ENCODE measurements at places on chromosomes 2 and 18.

DNA sequence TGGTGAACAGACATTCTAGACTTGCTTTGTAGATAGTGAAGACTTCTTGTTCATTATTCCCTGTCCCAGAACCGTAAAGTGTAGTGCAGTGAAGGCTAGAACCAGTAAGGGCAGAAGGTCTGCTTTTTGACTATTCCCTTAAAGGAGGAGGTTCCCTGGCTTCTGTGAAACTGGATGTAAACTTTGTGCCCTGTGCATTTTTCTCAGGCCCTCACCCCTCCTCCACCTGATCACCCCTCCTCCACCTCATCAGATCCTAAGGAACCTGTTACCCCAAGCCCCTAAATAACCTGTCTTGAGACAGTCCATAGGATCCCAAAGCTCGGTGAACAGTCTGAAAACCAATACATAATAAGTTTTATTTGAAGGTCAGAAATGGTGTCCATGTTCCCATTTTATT lies 33.7 kb downstream of the SFT2D3 start:
- DNase-seq: no peak

- DNase-seq: no peak
Observed at GRCh38 chr2:201580486-201580885, 62.8 kb downstream of the TMEM237 start.

GRCh38 chr2:58925676-58926081 lies 684.6 kb upstream of the FANCL start:
- DNase-seq: no peak

GRCh38 chr2:182933629-182934028 lies 67.2 kb upstream of the FRZB start:
- DNase-seq: no peak

GRCh38 chr18:9520666-9521065 lies 45.4 kb downstream of the RALBP1 start:
- DNase-seq: no peak

DNA sequence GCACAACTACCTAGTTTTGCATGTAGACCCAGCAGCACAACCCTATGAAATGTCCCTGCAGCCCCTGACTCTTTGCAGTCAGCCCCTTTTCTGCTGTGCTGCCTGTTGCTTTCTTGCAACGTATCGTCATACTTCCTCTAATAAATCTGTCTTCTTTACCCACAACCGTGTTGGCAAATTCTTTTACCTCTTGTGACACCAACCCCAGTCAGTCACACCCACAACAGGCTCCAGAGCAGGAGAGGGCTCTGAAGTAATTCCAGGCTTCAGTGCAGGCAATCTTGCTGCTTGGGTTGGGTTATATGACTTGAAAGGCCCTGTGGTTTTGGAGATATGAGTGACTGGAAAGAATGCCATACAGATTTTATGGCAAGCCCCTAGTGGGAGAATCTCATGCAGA lies 79.1 kb upstream of the KCNH7 start:
- no peak for DNase-seq

DNA sequence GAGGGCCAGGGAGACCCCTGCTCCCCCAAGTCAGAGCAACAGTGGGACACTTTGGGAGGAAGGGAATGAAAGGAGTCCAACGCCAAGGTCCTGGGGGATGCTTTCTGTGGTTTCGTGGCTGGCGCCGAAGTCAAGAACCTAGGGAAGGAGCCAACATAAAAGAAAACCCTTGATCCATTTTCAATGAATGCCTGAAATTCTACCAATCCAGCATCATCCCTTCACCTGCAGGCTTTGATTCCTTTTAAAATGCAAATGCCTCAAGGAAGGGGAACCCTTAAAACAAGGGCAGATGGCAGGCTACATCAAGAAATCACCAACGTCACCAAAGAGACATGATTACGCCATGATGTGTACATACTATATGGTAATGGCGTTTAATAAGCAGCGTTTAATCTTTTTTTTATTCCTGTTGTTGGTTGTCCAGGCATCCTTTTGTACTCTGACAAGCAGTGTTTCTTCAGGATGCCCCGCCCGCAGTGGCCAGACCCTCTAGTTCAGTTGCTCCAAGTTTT lies 123.3 kb upstream of the SLC1A4 start:
- DNase-seq: no peak

DNA sequence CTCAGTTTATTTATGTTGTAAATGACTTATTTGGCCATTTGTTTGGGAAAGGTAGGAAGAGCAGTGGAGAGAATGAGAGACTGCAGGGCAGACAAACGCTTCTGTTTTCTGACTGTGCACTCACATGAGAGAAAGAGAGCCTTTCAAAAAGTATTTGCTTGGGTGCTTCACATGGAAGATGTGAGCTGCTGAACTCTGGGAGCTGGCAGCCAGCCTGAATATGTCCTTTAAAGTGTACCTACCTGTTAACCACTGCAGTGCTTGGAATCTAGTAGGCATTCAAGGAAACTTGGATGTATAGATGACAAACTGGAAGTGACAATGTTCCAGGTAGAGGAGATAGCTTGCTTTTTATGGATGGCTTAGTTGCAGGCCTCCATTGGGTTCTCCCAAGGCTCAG lies 68.8 kb downstream of the PTPRM start:
- no peak for DNase-seq

DNA sequence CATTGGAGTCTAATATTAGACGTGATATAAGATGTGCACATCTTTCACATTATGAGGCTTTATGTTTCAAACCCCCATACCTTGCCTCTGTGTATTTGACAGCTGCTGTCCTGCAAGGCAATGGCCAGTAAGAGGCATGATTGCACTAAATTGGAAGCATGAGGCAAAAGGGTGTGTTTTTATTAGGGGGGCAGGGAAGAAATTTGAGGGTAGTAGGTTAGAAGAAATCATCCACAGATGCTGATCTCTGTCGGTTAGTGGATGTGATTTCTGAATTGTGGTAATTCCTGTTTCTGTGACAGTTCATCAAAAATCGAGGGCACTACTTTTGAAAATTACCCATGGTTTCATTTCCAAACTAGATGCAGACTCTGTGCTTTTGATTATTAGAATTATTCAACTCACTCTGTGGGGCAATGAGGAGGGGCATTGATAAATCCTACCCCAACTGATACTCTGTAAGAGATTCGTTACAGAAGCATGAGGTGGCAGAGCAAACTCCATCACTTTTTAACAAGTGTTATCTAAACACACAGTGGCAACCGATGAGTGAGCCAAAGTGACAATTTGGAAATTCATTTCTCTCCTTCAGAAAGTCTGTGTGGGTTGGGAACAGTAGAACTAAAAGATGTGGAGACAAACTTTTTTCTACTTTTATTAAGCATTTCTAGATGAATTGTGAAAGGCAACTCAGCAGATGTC lies 453.0 kb downstream of the ARHGAP15 start:
- DNase-seq: no peak

DNA sequence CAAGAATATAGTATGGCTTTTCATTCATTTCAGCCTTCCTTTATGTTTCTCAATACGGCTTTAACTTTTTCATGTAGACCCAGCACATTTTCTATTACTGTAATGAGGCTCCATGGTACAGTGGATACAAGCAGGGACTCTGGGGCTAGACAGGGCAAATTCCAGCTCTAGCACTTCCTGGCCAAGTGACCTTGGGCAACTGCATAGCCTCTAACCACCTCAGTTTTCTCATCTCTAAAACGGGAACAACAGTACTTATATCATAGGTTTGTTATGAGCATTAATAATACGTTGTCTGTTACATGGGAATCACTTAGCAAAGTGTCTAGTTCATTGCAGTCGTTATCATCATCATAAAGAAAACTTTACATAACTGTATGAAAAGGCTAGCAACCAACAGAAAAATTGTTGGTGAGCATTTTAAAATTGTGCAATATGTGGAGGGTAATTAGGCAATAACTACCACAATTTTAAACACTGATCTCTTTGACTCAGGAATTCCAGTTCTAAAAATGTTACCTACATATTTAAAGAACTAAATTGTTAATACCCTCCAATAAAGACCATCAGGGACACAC lies 13.7 kb upstream of the RMDN2 start:
- no peak for DNase-seq

DNA sequence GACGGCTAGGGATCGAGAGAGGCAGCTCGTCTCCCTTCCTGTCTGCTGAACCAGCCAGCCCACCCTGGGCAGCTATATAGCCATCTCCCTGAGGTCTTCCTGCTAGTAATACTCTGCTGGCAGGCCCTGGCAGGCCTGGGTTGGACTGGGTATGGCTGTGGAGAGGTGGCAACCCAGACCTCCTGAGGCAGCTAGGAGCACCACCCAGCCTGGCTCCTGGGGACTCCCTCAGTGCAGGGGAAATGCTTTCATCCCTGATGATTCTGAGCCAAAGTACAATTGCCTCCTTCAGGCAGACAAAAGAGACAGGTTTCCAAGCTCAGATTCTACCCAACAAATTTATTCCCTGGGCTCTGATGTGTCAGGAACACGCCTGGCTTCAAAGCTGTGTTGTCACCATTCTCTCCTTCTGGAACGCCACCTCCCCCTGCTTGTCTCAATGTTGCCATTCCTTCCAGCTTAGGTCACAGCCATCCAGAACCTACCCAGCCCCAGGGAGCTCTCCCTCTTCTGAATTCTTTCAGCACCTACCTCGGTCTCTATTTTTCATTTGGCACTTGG lies 4.7 kb upstream of the DNAJB2 start:
- DNase-seq: no peak

DNA sequence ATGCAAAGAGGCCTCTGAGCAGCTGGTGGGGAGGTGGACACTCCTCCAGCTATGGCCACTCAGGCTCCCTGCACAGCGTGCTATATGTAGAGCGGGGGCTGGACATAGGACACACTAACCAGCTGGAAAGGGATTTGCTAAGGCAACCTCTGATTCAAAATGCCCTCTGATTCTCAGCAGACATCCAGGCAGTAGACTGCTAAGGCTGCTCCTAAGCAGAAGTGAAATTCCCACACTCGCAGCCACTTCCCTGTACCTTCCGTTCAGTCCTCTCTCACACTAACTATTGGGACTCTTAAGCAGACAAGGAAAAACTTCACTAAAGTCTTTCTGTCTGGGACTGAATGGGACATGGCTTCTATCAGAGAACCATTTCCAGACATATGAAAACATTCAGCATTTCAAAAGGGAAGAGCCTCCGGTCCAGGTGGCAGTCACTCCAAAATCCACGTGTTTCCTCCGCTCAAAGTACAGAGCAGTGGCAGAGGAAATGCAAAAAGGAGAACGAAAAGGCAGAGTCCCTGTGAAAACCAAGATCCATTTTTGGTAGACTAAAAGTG lies 265.8 kb downstream of the TTC32 start:
- no peak for DNase-seq

DNA sequence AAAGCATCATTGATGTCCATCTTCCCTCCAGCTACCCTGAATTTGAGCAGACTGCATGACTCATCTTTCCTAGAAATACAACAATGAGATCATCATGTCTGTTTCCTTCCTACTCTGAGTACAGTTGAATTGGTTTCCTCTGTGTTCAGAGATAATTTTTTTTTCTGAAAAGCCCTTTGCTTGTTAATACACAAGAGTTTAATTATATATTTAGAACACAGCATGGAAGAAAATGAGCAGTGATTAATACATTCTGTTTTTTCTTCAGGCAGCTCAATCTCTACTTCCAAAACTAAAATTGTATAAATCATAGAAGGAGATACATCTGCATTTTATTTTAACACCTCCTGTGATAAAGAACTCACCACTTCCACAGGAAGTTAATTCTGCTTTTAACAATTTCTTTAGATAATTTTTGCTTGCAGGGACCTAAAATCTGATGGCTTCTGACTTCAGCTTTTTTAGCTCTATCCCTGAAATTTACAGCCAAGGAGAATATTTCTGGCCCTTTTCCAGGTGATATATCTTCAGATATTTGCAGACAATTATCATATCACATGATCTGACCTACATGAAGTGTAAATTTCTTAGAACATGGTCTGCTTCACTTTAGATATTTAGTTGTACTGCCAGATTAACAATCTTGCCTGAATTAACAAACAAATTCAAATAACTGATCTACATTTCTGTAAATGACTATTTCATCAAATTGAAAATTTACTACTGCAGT lies 249.0 kb downstream of the TRIB2 start:
- no peak for DNase-seq
